ENCODE measurements at places on chromosomes 16 and 17.

GRCh38 chr17:33725675-33726271 lies 432.7 kb upstream of the ASIC2 start:
- no peak for DNase-seq

GRCh38 chr17:80798595-80799537 lies 192.8 kb upstream of the CHMP6 start:
- no peak for DNase-seq

- DNase-seq, result no peak
Measured at GRCh38 chr17:43560461-43561427, 14.6 kb upstream of the ETV4 start.

DNA sequence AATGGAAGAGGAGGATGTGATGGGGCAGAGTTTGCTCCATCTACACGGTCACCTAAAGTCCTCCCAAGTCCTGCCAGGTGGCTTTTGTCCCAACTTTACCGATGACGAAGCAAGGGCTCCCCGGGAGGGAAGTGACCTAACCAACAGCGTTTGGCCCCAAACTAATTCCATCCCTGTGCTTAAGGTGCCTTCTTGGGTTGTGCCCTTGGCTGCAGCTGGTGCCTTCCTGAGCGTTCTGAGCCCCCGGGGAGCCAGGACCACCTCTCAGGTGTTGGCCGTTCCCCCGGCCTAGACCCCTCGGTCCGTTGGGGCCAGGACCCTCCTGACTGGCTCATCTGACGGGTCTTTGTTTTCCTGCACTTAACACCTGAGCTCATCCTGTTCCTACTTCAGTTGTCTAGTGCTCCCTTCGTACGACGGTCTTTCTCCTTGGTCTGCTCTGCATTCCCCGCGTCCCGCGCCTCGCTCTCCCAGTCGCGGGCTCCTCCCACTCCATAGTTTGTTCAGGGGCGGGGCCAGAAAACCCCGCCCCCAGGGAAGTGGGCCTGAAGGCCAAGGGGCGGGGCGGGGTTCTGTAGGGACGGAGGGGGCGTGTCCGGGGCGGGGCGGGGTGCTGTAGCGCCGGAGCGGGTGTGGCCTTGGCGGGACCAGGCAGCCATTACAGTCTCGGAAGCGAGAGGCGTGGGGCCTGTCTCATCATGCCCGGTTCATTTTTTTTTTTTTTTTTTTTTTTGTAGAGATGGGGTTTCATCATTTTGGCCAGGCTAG lies 822 bp upstream of the ZSCAN10 start:
- peak; percentile 90 for DNase-seq

- DNase-seq, result no peak
Measured at GRCh38 chr17:81414756-81415516, 19.7 kb downstream of the BAHCC1 start.

- DNase-seq, result no peak
Measured at GRCh38 chr16:78372277-78372676, 272.8 kb downstream of the WWOX start.

- DNase-seq, result no peak
Measured at GRCh38 chr17:81342269-81343070, 47.4 kb upstream of the SLC38A10 start.

- no peak for DNase-seq
Measured at GRCh38 chr16:22055881-22056280, 36.5 kb upstream of the VWA3A start.

DNA sequence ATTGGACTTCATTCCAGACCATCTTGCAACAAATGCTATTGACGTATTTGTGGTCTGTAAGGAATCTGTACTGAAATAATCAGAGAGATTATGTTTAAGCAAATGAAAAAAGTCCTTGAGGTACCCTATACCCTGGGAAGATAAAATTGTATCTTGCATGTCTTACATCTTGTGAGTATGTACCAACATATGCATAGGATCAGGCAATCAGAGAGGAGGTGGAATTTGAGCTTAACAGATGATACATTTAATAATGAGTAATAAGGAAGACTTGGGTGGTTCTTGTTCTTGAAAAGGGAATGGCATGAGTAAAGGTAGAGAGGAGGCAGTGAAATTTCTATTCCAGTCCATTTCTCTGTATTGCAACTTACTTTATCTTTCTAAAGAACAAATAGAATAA lies 10.6 kb downstream of the MOSMO start:
- no peak for DNase-seq
